ENCODE measurements at places on chromosomes 16 and 17.
A peak's percentile ranks its signal among the peaks of the same experiment; 100 is the strongest.

DNA sequence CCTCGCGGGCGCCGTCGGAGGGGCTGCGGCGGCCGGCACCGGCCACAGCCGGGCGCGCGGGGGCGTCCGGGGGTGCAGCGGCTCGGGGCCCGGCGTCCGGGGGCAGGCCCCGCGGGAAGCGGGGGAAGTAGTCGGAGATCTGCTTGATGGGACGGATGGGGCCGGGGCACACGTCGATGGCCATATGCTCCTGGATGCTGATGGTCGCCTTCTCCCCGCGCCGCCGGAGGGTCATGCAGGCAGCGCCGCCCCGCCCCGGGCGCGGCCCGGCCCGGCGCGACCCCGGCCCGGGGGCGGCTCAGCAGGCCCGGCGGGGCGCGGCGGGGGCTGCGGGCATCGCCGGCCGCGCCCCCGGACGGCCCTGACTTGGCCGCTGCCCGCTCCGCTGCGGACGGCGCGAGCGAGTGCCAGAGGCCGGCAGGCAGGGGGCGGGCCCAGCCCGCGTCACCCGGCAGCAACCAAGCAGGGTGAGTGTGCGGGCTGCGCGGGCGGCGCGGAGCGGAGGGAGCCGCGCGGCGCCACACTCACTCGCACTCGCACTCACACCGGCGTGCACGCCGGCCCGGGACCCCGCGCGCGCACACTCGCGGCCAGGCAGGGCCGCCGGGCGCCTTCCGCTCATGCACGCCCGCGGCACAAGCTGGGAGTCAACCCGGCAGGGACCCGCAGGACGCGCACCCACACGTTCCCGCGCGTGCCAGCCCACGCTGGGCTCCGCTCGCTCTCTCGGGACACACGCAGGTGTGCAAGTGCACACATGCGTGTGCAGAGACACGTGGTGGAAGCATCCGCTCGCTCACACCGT lies at the start of gene DOC2B:
DOC2B (minus strand) TSS at position 406 of the 805 bp plus-strand sequence; CDS start at position 235, 171 bp downstream.
- peak; percentile 54 for DNase-seq

DNA sequence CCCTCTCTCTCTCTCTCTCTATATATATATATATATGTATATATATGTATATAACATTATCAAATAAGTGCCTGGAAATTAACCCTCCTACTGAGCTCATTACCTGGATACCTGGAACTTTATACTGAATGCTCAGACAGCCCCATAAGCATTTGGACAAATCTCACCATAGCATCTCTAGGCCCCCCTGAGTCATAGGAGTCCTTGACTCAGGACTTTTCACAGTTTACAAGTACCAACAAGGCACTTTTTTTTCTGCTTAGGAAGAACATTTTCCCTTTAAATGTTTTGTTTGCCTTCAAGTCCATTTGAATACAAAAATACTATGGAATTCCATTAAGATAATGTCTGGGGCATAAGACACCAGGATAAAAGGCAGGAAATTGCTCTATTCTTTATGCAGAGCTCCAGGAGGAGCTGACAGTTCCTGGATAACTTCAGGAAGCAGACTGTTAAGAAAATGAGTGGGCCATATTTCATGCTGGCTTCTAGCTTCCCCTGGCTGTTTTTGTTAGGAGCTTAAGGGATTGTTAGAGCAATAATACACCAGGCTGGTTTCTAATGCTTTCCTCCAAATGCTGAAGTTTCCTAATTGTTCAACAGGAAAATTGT lies 171.7 kb upstream of the ASIC2 start:
- DNase-seq, result no peak

DNA sequence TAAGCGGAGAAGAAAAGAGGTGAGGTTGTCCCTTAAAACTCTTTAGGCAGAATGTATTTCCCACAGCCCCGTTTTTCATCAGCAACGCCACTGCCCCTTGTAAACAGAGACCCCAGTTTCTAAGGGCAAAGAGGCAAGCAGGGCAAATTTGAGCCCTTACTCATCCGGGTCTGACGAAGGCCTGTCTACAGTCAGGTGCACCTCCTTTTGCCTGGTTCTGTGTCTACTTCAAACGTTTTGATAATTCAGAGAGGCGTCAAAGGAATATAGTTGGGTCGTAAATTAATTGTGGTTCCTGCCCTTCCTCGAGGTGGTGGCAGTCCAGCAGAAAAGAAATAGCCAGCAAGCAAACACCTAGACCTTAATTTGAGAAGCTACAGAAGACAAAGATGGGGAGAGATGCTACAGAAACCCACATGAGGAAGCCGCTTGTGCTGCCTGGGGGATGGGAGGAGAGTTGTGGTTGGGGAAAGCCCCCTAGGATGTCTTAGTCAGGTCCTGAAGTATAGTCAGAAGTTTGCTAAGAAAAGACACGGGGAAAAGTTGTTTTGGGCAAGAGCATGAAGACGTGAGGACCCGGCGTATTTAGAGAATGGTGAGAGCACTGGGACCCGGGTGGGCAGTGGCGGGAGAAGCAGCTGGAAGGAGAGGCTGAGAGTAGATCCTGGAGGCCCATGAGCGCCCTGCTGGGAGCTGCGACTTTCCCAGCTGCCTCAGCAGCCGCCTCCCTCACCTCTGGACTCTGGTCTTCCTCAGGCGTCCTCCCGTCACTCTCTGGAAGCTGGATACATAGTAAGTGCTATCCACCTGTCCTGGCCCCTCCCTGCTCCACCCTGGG lies 2.4 kb downstream of the FBRS start:
- DNase-seq, result peak; percentile 88

GRCh38 chr16:36336-36984 lies 16.9 kb downstream of the POLR3K start:
- DNase-seq, result no peak

DNA sequence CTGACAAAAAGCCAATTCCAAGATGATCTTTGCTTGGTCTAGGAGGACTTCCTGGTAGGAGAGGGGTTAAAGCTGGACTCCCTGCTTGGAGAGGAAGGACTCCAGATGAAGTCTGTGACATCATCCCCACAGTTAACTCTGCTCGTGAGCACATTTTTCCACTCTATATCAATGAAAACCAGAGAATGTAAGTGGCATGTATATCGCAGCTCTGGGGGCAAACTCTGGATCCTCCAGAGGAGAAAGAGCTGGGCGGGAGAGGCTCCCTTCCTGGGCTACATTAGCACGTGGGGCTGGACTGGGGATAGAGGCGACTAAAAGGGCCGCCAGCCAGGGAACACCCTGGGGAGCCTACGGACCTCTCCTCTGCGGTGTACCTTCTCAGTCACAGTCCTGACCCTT lies 34.1 kb downstream of the HIC1 start:
- DNase-seq, result peak; percentile 66

DNA sequence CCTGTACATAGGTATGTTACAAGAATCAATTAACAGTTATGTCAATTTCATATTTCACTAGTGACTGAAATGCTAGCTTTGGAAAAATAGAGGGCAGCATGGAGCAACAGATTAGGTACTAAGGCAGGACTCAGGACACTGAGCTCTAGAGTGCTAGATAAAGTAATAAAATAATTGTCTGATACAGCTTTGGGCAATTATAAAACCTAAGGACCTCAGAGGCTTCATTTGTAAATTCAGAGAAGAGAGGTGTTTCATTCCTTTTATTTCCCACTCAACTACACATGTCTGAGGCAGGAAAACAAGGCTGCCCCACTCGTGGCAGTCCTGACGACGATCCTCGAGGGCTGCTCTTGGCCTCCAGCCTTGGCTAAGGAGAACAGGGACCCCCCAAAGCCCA lies 81.5 kb downstream of the CA4 start:
- no peak for DNase-seq

GRCh38 chr16:53518550-53519416 lies 15.8 kb upstream of the AKTIP start:
- no peak for DNase-seq

GRCh38 chr17:31444026-31444425 lies 52.6 kb downstream of the RAB11FIP4 start:
- no peak for DNase-seq

DNA sequence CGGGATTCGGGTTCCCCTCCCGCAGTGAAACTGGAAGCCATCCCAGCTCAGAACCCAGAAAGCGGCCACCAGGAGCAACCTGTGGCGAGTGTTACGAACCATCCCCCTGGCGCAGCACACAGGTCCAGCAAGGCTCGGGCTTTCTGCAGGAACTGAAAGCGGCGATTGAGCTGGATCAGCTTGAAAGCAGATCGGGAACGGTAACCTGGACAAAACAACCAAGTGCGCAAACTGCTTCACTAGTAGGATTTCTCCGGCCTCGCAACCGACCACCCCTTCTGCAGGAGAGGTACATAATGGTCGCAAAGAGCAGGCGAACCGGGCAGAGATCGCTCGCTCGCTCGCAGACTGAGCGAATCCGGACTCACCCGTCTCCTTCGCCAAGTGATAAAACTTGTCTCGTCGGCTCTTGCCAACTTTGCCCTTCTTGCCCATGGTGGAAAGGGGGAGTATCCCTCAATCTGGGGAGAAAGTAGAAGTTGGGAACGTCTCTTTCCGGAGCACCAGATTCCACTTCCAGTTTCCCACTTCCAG lies 696 bp upstream of the PSMC5 start:
- DNase-seq, result peak; percentile 27

GRCh38 chr17:19733953-19734526 lies 14.1 kb downstream of the ALDH3A1 start:
- DNase-seq, result no peak

DNA sequence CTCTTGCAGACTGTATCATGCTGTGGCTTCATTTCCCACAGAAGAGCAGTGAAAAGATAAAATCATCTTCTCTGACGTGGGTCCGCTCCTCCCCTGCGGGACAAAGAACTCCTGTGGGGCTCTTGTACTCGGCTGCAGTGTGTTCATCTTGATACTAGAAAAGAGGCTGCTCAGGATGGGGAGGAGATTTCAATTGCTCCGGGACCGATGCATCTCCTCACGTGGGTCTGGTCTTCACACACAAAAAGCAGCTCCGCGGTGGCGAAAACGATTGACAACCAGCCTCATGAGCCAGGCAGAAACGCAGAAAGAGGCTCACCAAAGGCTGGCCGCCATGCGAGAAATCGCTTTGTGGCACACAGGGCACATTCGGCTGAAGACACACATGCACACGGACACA lies 14.4 kb upstream of the KCNJ18 start:
- no peak for DNase-seq
